ENCODE measurements at places on chromosomes 7 and 10. TPM values are rescaled to one million over a fixed set of nuclear protein-coding genes. Genes with fewer than 3 reads are reported as not detected.

DNA sequence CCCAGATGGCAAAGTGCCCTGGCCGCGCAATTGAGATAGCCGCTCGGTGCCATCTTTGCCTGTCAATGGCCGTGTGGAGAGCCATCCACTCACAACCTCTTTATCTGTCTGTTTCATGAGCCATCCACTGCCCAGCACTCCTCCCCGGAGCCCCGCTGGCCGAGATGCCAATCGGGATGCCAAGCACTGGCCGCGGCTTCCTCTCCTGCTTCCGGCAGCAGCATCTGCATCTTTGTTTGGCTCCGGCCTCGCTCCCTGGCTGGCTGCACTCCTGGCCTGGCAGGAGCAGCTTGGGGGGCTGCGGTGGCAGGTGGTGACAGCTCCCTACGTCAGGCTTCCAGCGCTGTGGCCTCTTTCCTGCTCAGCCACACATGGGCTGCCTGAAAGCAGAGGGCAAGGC, 231.7 kb downstream of the USP6NL start:
- no peak overlapping the region for H3K4me3 ChIP-seq
- H3K36me3 ChIP-seq: no peaks in the 10 kb centered on the region
- DNase-seq: no peak
- H3K4me1 ChIP-seq: no peaks in the 10 kb centered on the region
- no peaks in the 10 kb centered on the region for H3K27me3 ChIP-seq
- no peak overlapping the region for H3K27ac ChIP-seq

LAMTOR4 gene
- 161 TPM for total RNA-seq

- no peaks in the 10 kb centered on the region for H3K27me3 ChIP-seq
- no peaks in the 10 kb centered on the region for H3K36me3 ChIP-seq
- no peak for DNase-seq
- no peaks in the 10 kb centered on the region for H3K4me1 ChIP-seq
- H3K4me3 ChIP-seq: no peak overlapping the region
- no peak overlapping the region for H3K27ac ChIP-seq
Observed at GRCh38 chr7:112982441-112983063, 104.1 kb downstream of the GPR85 start.

HYAL4 gene
- not detected for total RNA-seq

Data from H1 (cell line).